Globus pallidus (tissue), 1 donor: ENCODE measurements at places on chromosomes 16 and 17.

DNA sequence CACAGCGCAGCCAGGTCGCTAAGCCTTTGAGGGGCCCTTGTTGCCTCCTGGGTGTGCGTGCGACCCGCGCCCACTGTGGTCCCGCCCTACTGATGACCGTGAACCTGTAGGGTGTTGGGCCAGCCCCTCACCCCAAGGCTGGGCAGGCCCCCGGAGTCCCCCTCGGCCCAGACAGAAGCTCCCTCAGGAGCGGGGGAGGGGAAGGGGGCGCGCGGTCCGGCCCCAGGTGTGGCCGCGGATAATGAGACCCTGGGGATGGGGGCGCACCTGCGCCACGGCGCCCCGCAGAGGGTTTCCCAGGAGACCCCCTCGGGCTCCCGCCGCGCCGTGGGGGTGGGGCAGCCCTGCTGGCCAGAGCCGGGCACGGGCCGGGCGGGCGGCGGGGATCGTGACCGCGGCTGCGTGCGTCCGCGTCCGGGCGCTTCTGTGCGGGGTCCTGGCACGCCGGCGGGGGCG is 358 bp upstream of the ARHGDIG start:
- DNase-seq, result no peak

- DNase-seq, result no peak
Observed at GRCh38 chr16:22624800-22625533, 114.3 kb downstream of the NPIPB5 start.

DNA sequence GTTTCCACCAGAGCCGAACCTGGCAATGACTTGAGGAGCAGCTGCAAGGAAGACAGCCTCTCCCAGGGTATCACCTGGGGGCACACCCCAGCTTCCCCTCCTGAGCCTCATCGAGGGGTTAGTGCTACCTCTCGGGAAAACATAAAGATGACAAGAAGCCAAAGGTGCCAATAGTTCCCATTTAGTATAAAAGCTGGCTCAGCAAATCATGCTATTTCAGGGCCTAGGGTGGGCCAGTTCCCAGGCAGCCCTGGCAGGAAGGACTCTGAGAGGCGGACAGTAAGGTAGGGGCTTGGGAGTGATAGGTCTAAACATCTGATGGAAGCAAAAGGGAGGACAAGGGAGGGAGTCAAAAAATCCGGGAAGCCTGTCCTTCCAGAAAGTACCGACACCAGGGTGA is 46.2 kb downstream of the SOST start:
- DNase-seq, result no peak

DNA sequence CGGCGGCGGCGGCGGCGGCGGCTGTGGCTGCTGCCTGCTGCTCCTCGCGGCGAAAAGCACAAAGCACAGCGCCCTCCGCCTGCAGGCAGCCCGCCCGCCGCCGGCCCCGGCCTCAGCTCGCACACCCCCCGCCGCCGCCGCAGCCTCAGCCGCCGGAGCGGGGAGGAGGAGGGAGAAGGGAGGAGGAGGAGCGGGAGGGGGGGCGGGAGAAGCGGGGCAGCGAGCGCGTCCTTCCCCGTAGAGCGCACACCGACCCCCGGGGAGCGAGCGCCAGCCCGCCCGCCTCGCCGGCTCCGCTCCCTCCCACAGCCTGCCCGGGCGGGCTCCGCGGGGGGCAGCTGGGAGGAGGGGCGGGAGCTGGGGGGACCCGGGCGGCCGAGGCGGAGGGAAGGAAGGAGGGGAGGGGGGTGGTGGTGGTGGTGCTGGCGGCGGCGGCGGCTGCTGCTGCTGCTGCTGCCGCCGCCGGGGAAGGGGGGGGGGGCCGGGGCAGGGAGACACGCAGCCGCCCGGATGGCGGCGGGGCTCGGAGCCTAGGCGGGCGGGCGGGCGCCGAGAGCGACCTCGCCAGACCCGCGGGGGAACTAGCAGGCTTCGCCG is at the start of gene UBTF:
TSS of gene UBTF (minus strand) at position 60 of the 597 bp plus-strand sequence. CDS start 1,446 bp downstream, outside the sequence.
- DNase-seq, result peak; percentile 81

- no peak for DNase-seq
Observed at GRCh38 chr17:68468788-68469187, 11.5 kb upstream of the WIPI1 start.

GRCh38 chr17:17822189-17822588 is 14.6 kb downstream of the SREBF1 start:
- DNase-seq, result peak; percentile 98

DNA sequence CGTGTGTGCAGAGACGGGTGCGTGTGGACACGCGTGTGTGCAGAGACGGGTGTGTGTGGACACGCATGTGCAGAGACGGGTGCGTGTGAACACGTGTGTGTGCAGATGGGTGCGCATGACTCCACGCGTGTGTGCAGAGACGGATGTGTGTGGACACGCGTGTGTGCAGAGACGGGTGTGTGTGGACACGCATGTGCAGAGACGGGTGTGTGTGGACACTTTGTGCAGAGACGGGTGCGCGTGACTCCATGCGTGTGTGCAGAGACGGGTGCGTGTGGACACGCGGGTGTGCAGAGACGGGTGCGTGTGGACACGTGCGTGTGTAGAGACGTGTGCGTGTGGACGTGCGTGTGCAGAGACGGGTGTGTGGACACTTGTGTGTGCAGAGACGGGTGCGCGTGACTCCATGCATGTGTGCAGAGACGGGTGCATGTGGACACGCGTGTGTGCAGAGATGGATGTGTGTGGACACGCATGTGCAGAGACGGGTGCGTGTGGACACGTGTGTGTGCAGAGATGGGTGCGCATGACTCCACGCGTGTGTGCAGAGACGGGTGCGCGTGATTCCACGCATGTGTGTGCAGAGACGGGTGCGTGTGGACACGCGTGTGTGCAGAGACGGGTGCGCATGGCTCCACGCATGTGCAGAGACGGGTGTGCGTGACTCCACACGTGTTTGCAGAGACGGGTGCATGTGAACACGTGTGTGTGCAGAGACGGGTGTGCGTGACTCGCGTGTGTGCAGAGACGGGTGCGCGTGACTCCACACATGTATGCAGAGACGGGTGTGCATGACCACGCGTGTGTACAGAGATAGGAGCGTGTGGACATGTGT is 1.6 kb upstream of the CD7 start:
- DNase-seq, result no peak

DNA sequence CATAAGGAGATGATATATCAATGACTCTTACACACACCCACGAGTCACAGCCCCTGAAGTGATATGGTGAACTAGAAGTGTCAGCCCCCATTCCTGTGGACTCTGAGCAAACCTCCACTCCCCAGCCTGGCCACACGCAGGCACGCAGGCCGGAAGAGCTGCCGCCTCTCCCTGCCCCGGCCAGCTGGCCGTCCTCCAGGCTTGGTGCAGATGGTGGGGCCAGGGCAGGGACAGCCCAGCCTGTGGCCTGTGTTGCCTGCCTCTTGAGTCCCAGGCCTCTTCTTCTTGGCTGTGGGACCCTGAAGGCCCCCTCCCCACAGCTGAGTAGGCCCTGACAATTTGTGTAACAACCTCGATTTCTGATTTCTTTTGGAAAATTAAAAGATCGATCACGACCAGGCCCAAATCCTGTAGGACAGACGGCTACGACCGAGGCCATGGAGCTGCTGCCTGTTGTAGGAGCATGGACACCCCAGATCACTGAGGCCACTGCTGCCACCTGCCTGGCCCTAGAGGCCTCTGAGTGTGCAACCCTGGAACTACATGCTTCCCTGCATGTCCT is 10.0 kb upstream of the MPRIP start:
- DNase-seq, result peak; percentile 86

DNA sequence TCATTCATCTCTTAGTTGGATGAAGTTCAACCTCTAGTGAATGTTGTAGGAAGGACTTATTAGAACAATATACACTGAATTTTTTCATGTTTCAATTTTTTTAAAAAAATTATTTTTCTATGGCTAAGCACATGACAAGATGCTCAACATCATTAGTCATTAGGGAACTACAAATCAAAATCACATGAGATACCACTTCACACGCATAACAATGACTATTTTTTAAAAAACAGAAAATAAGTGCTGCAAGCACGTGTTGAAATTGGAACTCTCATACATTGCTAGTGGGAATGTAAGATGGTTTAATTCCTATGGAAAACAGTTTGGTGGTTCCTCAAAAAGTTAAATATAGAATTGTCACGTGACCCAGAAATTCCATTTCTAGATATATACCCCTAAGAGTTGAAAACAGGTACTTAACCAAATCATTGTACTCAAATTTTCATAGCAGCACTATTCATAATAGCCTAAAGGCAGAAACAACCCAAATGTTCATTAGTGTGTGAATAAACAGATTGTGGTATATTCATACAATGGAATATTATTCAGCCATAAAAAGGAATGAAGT is 85.2 kb upstream of the AKTIP start:
- no peak for DNase-seq

DNA sequence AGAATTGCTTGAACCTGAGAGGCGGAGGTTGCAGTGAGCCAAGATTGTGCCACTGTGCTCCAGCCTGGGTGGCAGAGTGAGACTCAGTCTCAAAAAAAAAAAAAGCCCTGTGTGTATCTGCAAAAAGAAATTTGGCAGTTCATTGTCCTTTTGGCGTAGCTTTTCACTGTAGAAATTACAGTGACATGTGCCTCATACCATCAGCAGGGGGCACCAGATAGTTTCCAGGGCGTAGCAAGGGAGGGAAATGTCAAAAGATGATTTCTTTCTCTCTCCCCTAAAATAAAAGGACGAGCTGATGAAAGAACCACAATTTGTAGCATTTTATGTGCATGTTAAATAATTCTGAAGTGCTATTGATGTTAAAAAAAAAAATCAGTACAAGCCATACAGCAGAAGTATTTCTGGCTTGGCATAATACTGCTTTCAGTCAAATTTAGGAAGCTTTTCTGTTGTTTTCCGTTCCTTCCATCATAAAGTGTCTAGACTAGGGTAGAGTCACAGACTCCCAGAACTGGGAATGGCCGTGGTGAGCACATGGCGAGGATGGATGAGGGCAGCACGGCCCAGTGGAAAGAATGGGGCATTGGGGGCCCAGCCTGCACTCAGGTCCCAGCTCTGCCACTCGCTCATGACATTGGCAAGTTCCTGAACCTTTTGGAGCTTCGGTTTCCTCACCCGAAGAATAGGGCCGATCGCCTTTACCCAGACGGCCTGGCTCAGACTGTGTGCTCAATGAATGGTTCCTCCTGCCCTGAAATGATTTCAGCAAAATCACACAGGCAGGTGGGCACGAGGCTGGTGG is 59.8 kb upstream of the RPH3AL start:
- DNase-seq, result peak; percentile 54

DNA sequence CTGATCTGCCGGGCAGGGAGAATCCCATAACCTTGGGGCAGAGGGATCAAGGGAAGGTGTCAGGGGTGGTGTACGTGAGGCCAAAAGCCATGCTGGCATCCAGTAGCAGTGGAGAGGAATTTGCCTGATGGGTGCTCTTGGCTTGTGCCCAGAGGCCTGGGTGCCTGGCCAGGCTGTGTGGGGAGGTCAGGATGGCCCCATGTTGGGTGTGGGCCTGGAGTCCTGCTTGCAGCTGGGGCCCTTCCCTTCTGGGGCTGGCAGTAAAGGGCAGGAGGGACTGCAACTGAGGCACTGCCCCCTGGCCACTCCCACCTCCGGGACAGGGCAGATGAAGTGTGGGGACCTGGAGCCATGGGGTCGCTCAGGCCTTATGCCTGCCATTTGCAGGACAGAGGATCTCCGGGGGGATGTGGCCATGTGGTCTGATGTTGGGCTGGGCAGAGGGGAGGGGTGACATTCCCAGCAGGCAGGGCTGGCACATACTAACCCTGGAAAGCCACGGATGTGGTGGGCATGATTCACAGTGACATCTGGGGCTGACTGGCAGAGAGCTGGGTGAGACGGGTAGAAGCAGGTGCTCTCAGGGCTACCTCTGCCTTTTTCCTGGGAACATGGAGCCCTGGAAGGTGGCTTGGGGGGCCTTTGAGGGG is 3.5 kb downstream of the FMNL1 start:
- no peak for DNase-seq

GRCh38 chr16:28503470-28504259 is 3.0 kb downstream of the IL27 start:
- DNase-seq, result no peak

- DNase-seq, result no peak
Observed at GRCh38 chr16:17475104-17475503, 4.3 kb upstream of the XYLT1 start.

GRCh38 chr16:64740261-64740660 is 381.6 kb downstream of the CDH11 start:
- DNase-seq, result no peak

GRCh38 chr17:43446773-43447172 is 37.0 kb upstream of the DHX8 start:
- DNase-seq, result no peak

- DNase-seq, result no peak
Observed at GRCh38 chr16:66295761-66296546, 70.5 kb upstream of the CDH5 start.
